ENCODE measurements at places on chromosomes 2 and 18.

- DNase-seq = no peak
Observed at GRCh38 chr2:161239326-161240109, 68.7 kb upstream of the PSMD14 start.

- DNase-seq = no peak
Observed at GRCh38 chr2:231308631-231309428, 86.7 kb upstream of the B3GNT7 start.

DNA sequence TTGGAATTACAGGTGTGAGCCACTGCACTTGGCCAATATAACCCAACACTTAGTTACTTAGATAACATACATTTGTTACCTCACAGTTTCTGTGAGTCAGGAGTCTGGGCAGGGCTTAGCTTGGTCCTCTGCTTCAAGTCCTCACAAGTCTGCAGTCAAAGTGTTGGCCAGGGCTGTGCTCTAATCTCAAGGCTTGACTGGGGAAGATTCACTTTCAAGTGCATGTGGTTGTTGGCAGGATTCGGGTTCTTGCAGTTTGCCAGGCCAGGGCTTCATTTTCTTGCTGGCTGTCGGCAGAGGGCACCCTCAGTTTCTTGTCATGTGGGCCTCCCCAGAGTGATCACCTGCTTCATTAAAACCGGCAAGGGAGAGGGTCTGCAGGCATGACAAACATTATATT, 103.7 kb downstream of the SLC4A3 start:
- no peak for DNase-seq

DNA sequence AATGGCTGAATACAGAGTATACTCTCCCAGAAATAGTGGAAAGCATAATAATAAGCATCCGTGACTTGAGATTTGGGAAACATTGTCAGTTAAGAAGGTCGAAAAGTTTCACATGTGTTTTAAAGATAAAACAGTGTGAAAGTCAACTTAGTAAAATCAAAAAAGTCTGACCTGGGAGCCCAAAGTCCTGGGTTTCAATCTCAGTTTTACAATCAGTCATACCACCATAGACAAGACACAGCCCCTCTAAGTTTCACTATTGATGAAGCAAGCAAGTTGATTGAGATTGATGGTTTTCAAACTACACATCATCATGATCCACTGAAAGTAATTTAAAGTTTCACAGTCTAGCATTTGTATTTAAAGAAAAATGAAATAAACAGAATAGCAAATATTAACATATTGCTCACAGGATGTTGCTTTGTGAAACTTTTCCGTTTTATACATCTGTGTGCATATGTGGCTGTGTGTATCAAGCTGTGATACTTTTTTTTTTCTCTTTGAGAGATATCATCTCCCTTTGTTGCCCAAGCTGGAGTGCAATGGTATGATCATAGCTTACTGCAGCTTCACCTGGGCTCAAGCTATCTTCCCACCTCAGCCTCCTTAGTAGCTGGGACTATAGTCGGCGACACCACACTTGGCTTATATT, 71.1 kb downstream of the PIK3C3 start:
- no peak for DNase-seq

- DNase-seq = no peak
Observed at GRCh38 chr2:112020561-112020960, 34.5 kb upstream of the TMEM87B start.

DNA sequence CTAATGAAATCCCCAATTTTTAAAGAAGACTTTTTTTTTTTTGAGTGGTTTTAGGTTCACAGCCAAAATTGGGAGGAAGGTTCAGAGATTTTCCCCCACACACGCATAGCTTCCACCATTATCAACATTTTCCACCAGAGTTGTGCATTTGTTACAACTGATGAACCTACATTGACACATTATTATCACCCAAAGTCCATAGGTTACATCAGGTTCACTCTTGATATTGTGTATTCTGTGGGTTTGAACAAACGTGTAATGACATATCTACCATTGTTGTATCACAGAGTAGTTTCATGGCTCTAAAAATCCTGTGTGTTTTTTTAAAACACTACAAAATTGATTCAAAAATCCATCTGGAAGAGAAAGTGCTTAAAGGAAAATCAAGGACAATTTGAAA, 101.8 kb downstream of the TANC1 start:
- no peak for DNase-seq

GRCh38 chr2:110116033-110116710, 550 bp upstream of the MALL start:
- no peak for DNase-seq

DNA sequence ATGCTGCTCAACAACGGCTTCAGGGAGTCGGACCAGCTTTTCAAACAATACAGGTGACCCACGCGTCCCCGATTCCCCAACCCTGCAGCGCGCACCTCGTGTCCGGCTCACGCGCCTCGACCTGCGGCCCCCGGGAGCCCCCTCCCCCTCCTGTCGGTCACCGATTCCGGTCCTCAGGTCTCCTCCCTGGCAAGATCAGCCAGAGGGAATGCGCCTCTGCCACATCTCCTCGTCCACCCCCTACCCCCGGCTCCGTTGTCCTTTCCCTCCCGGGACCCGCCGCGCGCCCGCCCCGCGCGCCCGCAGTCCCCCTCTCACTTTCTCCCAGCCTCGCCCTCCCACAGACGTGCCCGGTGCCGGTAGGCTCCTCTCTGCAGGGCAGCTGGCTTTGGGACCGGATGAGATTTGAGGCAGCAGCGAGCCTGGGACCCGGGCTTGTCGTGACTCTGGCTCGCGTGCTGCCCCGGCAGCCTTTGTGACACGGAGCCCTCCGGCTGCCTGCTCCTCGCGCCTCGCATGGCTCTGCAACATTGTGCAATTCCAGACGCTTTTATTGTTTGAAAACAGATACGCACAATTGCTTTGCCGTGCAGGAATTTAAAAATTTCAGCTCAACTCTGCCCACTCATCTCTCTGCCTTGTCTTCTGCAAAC, 558 bp downstream of the TTC39C start:
- DNase-seq = peak; percentile 16

- DNase-seq = no peak
Observed at GRCh38 chr2:137992039-137992646, 27.9 kb downstream of the HNMT start.

DNA sequence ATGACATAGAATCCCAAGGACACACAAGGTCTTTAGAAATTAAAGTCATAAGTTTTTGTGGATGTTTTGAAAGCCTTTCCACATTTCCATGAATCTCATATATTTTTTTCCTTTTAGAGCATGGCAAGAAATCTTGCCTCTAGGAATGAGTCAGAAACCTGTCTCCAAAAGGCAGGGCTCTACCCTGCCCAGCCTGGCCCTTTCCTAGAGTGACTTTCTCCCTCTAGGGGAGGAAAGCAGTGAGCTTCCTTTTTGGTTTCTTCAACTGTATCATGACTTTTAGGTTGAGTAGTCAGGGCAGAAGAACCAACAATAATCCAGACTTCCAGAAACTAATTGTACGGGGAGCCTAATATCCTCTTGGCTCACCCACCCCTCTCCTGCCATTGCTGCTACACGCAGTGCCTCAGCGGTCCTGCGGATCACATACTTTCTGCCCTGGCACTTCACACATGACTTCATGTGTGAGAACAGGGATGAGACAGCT, 300.3 kb downstream of the AGPS start:
- DNase-seq = peak; percentile 23

- DNase-seq = no peak
Observed at GRCh38 chr2:20450201-20450999, 3.5 kb downstream of the RHOB start.

- no peak for DNase-seq
Observed at GRCh38 chr2:223047260-223047761, 4.7 kb upstream of the KCNE4 start.

DNA sequence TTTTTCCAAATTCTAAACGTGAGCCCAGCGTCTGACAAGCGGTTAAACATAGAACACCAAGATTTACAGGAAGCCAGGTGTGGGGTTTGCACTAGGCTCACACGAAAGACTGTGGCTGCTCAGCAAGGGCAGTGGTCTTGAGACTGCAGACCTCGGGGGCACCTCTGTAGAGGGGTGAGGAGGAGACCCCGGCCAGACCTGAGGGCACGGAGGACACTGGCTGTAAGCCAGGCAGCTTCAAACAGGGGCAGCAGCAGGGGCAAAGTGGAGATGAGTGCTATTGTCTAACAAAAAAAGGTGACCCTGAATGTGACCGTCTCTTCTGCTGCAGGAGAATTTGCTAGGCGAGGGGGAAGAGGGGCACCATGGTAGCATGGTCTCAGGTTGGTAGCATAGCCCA, 140.3 kb downstream of the CYP26B1 start:
- no peak for DNase-seq

- DNase-seq = no peak
Observed at GRCh38 chr2:238295144-238296112, 7.0 kb upstream of the PER2 start.

- DNase-seq = no peak
Observed at GRCh38 chr2:181036445-181036844, 56.0 kb downstream of the UBE2E3 start.

GRCh38 chr2:223725494-223725893, 111.9 kb downstream of the AP1S3 start:
- peak; percentile 97 for DNase-seq

DNA sequence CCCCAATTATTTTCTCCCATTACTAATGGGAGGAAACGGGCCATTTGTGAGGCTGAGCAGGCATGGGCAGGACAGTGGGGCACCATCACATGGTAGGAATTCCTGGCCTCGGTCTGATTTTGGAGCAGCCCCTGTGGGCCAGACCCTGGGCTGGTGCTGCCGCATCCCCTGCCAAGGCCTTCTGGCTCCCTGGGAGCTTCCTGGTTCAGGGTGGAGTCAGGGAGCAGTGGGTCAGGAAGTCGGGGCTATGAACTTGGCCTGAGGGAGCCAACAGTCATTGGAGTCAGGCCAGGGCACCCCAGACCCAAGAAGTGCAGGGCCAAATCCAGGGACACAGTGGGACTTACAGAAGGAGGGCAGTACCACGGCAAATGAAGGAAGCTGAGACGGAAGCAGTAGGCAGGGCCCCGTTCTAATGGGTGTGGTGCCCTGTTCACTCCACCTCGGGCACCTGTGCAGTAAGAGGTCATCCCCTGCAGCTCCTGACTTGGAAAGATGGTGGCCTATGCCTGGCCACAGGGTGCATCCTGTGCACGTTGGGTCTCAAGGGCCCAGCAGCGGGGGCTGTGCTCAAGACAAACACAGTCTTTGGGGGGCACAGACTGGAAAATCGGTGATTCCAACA, 328.1 kb downstream of the SMAD2 start:
- no peak for DNase-seq

DNA sequence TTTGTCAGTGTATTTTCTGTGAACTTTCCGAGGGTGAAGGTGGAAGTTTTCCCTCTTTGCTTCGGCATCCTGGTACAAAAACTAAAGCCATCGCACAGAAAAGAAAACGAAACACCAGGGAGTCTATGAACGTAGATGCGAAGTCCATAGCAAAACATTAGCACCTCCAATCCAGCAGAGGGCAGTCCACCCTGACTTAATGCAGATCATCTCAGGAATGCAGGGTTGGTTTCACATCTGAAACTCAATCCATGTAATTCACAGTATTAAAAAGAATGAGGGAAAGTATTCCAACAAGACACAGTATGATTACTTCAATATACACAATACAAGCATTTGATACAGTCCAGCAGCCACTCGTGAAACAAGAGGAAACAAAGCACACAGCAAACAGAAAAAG, 70.8 kb downstream of the RTP5 start:
- DNase-seq = no peak

- DNase-seq = no peak
Observed at GRCh38 chr2:26564121-26564644, 77.0 kb downstream of the CIB4 start.

GRCh38 chr2:187769437-187769836, 215.2 kb upstream of the TFPI start:
- DNase-seq = no peak

- DNase-seq = no peak
Observed at GRCh38 chr2:132760971-132761370, 91.0 kb upstream of the LYPD1 start.

Measured in COLO829 (cell line).